CD4-positive, alpha-beta memory T cell (primary cell): ENCODE measurements at places on chromosomes 16 and 17.

GRCh38 chr17:27751622-27752490 is 48.5 kb downstream of the NOS2 start:
- no peak for DNase-seq

- no peak for DNase-seq
Measured at GRCh38 chr17:35730400-35731005, 936 bp upstream of the RASL10B start.

DNA sequence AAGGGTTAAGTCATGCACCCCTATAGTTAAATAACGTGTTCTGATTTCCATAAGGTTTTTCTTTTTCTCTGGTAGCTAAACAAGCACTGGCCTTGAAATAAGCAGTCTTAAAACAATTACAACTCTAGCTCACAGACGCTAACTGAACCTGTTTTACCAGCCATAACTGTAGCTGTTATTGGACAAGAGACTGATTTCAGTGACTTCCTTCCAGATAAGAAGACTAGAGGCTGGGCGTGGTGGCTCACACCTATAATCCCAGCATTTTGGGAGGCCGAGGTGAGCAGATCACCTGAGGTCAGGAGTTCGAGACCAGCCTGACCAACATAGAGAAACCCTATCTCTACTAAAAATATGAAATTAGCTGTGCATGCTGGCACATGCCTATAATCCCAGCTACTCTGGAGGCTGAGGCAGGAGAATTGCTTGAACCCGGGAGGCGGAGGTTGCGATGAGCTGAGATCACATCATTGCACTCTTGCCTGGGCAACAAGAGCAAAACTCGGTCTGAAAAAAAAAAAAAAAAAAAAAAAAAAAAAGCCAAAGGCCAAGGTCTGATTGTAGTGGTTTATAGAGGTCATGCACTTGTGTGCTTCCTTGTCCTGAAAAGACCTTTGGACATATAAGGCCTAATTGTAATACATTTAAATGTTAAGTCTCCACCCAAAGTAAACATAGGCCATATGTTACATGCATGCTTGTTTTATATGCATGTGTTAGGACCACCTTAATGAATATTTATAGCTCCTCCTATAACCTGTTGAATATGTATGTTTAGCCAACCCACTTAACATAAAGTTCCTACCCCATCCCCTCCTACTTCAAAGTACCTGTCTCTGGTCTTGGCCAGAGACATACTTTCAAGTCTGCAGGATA is 319.5 kb upstream of the CA10 start:
- DNase-seq: no peak

DNA sequence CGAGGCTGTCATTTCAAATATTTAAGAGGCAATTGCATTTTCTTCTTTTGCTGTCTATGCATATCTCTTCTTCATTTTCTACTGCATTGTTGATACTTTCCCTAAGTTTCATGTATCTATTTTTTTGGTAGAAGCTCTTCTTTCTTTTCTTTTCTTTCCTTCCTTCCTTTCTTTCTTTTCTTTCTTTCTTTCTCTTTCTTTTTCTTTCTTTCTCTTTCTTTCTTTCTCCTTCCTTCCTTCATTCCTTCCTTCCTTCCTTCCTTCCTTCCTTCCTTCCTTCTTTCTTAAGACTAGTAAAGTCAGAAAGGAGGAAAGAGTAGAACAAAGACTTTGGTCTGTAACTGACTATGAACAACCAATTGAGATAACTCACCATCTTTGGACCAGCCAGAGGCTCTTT is 33.9 kb downstream of the MRC2 start:
- no peak for DNase-seq

DNA sequence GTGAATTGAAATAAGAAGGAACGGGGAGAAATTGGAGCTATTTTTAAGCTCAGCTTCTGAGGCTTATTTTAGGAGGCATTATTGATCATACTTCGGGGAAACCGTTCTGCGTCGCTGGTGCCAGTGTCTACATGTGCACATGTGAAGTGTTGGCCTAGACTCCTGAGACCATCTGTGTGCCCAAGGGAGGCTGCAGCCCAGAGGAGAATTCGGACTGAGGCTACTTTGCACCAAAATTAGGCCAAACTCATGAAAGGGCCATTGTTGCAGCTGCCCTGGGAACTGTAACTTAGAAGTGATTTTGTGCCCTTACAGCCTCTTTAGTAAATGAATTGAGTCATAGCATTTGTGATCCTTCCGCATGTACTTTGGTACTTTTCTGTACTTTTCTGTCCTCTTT is 102.0 kb upstream of the NOL11 start:
- DNase-seq: no peak

GRCh38 chr16:74477226-74477625 is 55.9 kb upstream of the CLEC18B start:
- DNase-seq: no peak

DNA sequence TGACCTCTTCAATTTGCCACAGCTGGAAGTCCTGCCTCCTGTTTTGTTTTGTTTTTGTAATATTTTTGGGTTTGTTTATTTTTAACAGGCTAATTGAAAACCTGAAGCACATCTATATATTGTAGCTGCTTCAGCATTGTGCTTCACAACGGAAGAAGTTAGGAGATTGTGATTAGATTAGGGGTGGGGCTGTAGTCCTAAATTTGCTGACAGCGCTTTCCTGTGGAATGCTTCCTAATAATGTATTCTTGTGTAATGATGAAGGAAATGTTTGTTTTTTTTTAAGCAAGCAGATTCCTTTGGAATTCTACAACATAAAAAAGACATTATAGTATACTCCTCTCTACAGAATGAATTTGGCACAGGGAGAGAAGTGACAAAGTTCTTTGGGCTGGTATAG is 70.1 kb downstream of the NLK start:
- DNase-seq: no peak

DNA sequence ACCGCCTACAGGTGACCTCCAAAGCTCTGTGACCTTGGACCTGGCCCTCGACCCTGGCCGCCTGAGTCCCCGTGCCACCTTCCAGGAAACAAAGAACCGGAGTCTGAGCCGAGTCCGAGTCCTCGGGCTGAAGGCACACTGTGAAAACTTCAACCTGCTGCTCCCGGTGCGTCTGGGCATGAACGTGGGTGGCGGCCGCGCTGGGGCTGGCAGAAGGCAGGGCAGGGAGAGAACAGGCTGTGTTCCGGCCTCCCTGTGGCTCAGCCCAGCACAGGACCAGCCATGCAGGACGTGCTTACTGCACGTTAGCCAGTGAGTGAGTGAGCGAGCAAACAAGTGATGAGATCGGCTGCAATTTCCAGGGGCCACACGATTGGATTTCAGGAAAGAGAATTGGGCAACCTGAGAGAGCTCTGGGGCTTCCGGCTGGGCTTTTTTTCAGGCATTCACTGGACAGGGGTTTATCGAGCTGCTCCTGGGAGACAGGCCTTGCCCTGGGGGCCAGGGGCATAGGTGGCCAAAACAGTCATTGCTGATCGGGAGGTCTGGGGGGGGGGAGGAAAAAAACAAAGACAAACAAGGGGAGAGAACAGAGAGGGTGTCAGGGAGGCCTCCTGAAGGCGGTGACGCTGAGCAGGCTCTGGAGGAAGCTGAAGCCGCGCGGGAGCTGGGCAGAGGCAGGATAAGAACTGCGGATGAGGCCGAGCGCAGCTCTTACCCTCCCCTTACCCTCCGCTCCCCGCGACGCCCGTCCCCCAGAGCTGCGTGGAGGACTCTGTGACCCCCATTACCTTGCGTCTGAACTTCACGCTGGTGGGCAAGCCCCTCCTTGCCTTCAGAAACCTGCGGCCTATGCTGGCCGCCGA is 16.9 kb downstream of the ITGAX start:
- no peak for DNase-seq

DNA sequence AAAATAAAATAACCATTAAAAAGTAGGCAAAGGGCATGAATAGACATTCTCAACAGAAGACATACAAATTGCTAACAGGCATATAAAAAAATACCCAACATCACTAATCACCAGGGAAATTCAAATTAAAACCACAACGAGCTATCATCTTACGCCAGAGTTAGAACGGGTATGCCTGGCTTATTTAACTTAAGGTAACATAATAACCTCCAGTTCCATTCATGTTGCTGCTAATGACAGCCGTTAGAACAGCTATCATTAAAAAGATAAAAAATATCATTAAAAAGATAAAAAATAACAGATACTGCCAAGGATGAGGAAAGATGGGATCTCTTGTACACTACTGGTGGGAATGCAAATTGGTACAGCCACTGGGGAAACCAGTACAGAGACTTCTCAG is 89.3 kb downstream of the GAS7 start:
- DNase-seq: no peak

DNA sequence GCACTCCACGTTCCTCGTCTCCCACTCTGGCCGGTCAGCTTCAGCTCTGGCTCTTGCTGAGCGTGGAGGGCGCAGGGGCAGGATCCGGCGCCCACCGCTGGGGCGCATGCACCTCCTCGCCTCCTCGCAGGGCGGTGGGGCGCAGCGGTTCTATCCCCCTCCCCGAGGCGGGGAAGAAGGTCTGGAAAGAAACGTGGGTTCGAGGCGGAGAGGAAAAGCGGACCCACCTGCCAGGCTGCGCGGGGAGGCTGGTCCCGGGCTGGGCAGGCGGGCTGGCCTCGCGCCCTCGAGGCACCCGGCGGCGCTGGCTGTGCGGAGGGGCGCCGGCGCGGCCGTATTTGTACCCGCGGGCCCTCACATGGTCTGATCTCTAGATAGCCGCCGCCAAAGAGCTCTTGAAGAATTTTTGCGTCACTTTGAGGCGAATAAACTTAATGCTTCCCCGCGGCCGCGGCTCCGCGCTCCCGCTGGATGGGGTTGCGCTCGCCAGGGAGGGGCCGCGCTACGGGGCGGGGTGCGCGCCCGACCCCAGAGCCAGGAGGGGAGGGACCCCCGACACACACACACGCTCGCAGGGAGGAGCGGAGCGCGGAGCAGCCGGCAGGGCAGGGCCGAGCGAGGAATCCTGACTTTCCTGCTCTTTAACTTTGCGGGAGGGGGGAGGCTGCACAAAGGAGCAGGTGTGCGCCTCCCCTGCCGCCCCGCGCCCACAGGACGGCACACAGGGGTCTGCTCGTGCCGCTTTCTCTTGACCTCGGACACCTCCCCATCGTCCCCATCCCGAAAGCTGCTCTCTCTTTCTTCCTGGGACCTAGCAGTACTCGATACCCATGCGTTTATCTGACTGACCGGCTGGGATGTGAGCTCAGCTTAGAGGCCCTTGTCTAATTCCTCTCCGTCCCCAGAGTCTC is at the start of gene SLC6A4:
TSS of gene SLC6A4 (minus strand) at position 312 of the 911 bp plus-strand sequence. CDS start 13,739 bp downstream, outside the sequence.
- DNase-seq: no peak

DNA sequence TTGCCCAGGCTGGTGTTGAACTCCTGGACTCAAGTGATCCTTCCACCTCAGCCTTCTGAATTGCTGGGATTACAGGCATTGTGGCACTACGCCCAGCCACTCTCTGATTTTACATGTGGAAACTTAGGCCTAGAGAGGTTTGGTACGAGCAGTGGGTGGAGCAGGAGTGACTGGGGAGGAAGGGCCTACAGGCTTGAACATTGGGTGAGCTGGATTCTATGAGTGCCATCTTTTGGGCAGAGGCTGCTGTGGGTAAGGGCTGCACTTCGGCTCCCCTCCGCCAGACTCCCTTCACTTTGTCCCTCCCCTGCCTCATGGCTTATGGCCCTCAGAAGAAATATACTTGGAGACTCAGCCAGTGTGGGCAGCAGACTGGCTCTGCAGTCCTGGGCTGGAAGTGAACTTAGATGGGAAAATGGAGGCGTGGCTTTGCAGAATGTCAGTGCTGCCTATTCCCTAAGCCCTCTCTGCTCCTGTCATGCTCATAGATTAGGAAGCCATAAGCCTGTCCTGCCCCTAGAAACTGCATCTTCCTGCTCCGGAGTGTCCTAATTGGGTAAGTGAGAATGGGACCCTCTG is 9.5 kb upstream of the MRC2 start:
- DNase-seq: no peak

DNA sequence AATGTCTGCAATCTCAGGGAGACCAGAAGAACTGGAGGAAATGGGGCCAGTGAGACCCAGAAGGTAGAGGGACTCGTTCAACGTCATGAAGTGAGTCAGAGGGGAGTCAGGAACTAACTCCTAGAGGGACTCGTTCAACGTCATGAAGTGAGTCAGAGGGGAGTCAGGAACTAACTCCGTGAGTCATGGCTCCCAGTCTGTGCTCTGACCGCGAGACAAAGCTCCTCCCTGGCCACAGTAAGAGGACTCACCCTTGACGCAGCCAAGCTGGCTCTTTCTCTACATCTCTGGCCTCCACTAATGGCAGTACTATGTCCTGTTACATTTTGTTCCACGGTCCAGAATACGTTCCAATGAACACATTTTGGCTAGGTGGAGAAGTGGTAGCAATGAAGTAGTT is 902.5 kb downstream of the KCNJ2 start:
- no peak for DNase-seq

DNA sequence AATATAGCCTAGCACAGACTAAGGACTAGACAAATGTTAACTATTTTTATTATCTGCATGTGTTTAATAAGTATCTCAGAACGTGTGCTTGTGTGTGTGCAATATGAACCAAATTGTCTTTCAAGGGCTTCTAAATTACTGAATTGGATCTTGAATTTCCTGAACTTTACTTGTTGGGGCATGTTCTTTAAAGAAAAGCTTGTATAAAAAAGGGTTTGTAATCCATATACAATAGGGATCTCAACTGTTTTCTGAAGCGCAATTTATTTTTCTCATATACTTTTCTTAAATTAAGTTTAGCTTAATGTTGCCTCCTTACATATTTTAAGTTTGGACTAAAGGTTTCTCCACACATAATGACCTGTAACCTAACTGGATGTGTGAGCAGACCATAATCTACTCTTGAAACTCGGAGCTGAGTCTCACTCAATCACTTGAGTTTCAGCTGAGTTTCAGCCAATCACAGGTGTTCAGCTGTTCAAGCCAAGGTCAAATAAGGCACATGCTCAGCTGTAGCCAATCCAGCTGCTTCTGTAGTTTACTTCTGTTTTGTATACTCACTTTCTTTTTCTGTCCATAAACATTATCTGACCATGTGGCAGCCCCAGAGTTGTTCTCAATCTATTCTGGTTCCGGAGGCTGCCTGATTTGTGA is 72.3 kb downstream of the CDK5R1 start:
- DNase-seq: no peak

- DNase-seq: no peak
Measured at GRCh38 chr16:58126451-58126961, 2.7 kb downstream of the CFAP20 start.

- DNase-seq: no peak
Measured at GRCh38 chr16:78323315-78323714, 223.9 kb downstream of the WWOX start.

DNA sequence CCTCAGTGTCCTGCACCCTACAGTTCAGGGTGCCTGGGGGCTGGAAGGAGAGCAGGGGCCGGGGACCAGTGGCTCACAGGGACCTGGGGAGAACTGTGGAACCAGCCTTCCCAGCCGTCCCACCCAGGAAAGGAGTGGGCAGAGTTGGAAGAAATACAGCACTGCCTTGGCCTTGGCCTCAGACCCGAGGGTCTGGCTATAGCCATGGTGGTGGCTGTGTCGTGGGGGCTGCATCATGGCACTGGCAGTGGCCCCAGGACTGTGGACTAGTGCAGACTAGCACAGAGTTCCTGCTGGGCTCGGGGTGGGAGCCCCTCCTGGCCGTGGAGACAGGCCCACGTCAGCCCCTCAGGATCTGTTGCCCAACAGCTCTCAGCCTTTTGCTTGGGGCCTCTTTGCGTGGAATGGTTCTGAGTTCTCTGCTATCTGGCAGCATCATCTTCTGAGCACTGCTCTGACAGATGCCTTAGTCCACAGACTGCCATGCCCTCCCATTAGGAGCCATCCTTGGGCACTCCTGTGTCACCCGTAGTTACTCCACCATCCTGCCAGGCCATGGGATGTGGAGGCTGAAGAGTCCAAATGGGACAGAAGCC is 12.6 kb upstream of the DNASE1 start:
- no peak for DNase-seq
